ENCODE measurements at places on chromosomes 2 and 18.

DNA sequence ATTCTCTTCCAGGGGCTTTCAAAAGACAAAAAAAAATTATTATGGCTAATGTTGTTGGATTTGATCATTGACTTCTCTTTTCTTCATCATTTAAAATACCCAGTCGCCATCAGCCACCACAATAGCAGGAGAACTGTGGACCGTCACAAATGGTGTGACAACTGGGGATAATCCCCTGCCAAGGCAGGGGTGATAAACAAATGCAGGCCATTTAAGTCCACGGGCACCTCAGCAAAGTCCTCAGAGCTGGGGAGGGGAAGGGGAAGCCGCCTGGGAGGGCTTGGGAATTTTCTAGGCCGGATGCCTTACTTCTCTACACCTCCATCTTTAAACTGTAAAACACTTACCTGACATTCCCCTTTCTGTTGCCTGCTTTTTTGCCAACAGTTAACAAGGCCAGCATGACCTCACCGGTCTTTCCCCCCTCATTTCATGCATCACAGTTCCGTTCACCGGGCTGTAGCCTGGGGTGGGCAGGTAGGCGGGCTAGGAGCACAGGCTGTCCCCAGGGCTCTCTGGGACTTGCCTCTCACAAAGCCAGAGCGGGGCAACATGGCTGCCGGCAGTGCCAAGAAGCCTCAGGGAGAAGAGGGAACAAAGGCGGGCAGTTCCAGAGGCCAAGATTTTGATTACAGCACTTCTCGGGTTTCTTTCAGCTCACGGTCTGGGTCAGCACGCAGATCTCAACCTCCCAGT is 820.4 kb downstream of the BCL11A start:
- DNase-seq, result no peak

GRCh38 chr2:237909801-237910475 is 50.5 kb downstream of the RAMP1 start:
- no peak for DNase-seq

- DNase-seq, result no peak
Measured at GRCh38 chr2:23545811-23546210, 160.8 kb downstream of the KLHL29 start.

GRCh38 chr2:207240649-207241048 is 74.9 kb upstream of the KLF7 start:
- DNase-seq, result no peak

- no peak for DNase-seq
Measured at GRCh38 chr2:96505231-96505889, at the start of gene NEURL3. Gene NEURL3 (minus strand): TSS chr2:96505357. CDS start chr2:96505286, 71 bp downstream.

GRCh38 chr2:46643951-46644350 is 164.6 kb downstream of the TMEM247 start:
- DNase-seq, result no peak

GRCh38 chr2:11870584-11870983 is 124.2 kb downstream of the LPIN1 start:
- no peak for DNase-seq

- DNase-seq, result no peak
Measured at GRCh38 chr2:59594671-59595222, 958.7 kb downstream of the BCL11A start.

GRCh38 chr2:2547451-2547850 is 216.4 kb upstream of the MYT1L start:
- no peak for DNase-seq

- no peak for DNase-seq
Measured at GRCh38 chr2:80126596-80127189, 177.9 kb downstream of the LRRTM1 start.

GRCh38 chr2:126831234-126832005 is 67.3 kb upstream of the TEX51 start:
- no peak for DNase-seq

GRCh38 chr2:219483451-219484342 is 15.0 kb upstream of the GMPPA start:
- no peak for DNase-seq

GRCh38 chr2:74219846-74220486 is 21.6 kb downstream of the MTHFD2 start:
- DNase-seq, result no peak

GRCh38 chr2:181485638-181485946 is 28.4 kb downstream of the ITGA4 start:
- no peak for DNase-seq

DNA sequence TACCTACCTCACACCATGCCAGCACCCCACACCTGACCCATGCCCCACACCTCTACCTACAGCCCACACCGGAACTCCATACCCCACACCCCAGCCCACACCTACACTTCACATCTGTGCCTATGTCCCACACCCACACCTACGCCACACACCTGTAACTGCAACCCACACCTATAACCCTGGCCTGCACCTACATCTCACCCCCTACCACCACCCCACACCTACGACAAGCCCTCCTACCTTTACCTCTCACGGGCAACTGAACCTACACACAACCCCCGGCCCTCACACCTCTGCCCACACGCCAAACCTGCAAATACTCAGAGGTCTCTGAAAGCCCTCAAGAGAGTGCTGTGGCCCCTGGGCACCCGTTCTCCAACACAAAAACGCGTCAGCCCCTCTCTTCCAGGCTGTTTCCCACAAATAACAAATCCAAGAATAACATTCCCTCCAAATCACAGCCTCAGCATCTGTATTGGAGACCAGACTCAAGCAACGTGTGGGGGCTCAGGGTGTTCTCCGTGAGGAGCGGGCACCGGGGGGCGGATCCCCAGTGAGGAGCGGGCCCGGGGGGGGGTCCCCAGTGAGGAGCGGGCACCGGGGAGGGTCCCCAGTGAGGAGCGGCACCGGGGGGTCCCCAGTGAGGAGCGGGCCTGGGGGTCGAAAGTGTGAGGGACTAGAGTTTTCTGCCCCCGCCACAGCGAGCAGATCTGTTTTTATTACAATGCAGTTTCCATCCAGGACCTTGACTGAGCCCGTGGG is 33.4 kb downstream of the SLC66A2 start:
- no peak for DNase-seq

DNA sequence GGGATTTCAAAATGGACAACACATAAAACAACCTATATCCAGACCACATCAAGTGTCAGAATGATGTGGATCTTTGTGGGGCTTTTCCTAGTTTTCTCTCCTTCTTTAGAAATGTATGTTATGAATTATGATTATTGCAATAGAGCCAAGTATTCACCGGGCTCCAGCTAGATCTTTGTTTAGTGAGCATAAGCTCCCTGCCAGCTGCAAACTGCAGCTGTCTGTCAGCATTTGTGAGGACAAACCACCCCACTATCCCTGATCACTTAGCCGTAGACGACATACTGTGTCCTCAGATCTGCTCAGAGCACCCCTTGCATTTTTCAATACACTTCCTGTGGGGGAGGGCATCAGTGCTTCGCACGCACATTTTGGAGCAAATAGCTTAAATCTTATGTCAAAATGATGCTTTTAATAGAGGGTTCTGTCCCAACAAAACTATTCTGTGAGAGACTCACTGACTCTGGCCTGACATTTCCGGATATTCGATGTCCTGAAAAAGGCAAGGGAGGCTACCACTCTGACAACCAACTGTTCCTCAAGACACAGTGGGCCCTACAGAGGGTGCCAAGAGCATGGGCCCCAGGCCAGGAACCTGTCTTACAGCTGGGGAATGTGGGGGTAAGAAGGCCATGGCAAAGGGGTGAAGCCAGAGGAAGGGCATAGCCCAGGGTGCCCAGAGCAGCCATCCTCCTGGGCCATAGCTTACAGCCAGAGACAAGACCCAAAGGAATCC is 346.0 kb downstream of the ARHGAP15 start:
- no peak for DNase-seq

- no peak for DNase-seq
Measured at GRCh38 chr2:235640377-235640776, 146.5 kb downstream of the AGAP1 start.

- no peak for DNase-seq
Measured at GRCh38 chr2:98623657-98624056, 15.3 kb downstream of the UNC50 start.

DNA sequence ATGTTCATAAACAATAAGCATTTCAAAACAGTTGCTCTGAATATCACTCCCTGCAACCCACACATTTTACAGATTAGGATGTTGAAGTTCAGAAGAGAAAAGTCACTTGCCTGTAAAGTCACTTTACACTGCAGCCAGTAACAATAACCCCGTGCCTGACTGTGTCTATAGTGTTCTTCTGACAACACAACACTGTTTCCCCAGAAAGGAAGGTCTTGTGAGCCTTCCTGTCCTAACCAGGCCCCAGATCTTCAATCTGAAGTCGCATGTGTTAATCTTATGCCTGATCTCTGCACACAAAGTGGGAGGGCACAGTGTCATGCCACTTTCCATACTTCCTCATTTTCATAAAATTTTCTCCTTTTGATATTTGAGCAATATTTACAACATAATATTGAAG is 120.2 kb downstream of the FEZ2 start:
- DNase-seq, result no peak

- no peak for DNase-seq
Measured at GRCh38 chr2:226798422-226799210, 1.0 kb downstream of the IRS1 start.

- no peak for DNase-seq
Measured at GRCh38 chr18:44539926-44540325, 140.8 kb upstream of the SETBP1 start.

DNA sequence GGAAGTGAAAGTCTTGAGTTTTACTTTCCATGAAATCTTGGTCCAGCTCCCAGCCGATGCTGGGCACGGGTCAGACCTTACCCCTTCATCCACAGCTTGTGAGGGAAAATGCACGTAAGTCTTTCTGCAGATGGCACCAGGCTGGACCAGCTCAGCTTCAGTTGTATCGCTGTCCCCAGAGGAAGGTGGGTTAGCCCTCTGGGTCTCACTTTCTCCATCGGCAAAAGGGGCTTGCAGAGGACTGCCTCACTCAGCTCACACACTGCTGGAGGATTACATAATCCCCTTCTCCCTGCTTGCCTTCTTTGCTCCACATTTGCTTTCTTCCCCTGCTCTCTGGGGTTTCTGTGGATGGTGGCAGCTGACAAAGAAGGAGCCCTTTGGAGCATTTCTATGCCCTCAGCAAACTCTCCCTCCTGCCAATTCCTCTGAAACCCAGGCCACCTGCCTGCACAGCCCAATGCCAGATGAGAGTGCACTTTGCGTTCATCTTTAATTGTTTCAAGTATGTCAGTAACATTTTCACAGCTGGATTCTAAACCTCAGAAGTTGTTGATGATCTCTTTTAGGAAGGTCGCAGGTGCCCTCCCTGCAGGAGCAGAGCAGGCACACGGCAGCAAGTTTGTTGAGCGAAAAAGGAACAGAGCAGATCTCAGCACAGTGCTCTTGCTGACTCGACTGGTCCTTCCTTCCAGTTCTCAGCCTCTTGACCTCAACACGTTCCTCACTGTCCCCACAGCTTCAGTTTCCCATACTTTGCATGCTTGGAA is 155.6 kb upstream of the GLI2 start:
- DNase-seq, result no peak

- no peak for DNase-seq
Measured at GRCh38 chr2:205321231-205321630, 361.1 kb upstream of the NRP2 start.

GRCh38 chr2:215171796-215172195 is 33.4 kb upstream of the ABCA12 start:
- DNase-seq, result no peak

GRCh38 chr2:95232232-95232631 is 24.9 kb downstream of the ZNF892 start:
- DNase-seq, result no peak

DNA sequence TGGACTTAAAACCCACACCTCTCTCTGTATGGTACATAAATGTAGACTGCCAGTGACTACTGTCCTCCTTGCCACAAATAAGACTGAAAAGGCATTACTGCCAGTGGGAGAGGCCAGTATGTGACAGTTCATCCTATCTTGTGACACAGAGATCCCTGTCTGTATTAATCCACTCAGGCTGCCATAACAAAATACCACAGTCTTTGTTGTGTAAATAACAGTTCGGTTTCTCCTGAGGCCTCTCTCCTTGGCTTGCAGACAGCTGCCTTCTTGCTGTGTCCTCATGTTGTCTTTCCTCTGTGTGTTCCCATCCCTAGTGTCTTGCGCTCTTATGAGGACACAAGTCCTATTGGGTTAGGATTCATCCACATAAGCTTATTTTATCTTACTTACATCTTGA is 46.4 kb upstream of the IL1RL1 start:
- DNase-seq, result no peak

GRCh38 chr2:174585146-174585545 is 12.5 kb downstream of the WIPF1 start:
- no peak for DNase-seq

GRCh38 chr2:71646028-71646427 is 192.7 kb downstream of the DYSF start:
- DNase-seq, result no peak

- DNase-seq, result no peak
Measured at GRCh38 chr2:37287966-37288365, 36.7 kb downstream of the PRKD3 start.

DNA sequence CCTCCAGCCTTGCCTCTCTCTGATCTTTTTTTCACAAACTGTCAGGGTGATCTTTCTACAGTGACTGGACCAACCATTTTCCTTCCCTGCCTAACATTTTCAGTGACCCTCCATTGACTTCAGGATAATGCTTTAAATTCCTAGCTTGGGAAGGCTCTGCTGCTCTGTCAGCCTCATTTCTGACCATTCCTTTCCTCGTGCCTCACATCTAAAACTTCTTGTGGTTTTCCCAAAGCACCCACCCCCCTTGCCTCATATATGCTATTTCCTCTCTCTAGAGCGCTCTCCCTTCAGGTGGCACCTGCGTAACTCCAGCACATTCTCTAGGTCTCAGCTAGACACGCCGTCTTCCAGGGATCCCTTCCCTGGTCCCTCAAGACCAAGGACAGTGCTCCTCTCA is 37.2 kb downstream of the DRC1 start:
- no peak for DNase-seq

- no peak for DNase-seq
Measured at GRCh38 chr2:130152816-130153595, 8.1 kb upstream of the CCDC74B start.

DNA sequence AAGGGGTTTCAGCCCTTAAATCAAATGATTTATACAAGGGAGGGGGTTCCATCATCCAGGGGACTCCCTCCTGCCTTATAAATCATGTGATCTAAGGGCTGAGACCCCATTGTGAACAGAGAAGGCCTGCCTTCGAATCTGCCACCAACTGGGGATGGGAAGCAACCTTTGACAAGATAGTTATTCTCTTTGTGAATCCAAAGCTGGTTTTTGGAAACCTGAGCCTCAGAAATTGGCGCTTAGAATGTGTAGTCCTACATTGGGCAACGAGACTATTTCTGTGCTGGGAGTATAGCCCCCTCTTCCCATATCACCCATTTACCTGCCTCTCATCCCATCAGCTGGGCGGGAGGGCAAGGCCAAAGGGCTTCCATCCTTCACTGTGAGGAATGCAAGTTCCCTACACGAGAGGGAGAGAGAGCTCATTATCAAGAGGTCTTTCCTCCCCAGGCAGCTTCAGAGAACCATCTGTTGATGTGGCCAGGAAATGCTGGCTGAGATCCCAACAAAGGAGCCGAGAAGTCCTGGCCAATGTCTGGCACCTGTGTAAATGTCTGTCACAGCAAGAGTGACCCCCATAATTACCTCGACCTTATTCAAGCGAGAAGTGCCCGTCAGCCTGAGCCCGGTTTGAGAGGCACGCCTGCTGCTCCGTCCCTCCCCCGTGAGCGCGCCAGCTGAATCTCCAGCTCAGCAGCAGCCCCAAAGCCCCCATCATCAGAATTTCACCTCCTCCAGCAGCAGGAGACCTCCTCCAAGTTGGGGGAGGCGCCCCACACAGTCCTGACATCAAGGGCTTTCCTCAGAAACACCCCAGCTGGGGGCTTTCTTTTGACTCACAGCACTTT is 48.4 kb upstream of the APCDD1 start:
- DNase-seq, result no peak

All from NCI-H187 treated with DMSO at 0.1 percent for 48 hours (cell line).